Fibroblast of the conjunctiva (primary cell): ENCODE measurements at places on chromosomes 3 and 15.

DNA sequence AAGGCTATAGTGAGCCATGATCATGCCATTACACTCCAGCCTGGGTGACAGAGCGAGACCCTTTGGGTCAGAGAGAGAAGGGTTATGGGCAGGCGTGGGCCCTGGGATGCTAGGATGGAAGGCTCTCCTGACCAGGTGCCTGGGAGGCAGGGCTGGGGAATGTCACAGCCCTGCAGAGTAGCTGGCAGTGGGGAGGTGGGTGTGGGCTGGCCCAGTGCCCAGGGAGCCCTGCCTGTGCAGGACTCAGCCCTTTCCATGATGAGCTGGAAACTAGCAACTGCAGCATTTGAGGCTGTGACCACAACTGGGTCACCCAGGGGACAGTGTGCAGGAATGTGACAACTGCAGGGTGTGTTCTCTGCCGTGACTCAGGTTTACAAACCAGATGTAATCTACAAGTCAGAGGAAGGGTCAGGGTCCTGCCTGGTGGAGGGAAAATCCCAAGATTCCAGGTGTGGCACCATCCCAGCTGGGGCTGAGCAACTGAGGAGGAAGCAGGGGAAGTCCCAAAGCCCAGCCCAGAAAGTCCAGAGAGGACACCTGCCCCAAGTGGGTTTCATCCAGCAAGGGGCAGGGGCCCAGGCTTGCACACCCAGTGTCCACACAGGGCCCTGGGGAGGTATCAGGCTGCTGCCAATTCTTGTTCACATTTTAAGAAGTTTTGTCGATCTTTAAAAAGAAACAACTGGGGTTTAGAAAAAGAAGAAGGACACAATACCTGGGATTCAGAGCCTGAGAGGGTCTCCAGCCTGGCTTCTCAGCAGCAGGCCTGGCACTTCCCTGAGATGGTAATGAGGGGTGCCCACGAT lies 45.5 kb downstream of the SLC28A1 start:
- no peak for DNase-seq

- no peak for DNase-seq
Measured at GRCh38 chr3:23726811-23727548, 78.8 kb upstream of the UBE2E1 start.

DNA sequence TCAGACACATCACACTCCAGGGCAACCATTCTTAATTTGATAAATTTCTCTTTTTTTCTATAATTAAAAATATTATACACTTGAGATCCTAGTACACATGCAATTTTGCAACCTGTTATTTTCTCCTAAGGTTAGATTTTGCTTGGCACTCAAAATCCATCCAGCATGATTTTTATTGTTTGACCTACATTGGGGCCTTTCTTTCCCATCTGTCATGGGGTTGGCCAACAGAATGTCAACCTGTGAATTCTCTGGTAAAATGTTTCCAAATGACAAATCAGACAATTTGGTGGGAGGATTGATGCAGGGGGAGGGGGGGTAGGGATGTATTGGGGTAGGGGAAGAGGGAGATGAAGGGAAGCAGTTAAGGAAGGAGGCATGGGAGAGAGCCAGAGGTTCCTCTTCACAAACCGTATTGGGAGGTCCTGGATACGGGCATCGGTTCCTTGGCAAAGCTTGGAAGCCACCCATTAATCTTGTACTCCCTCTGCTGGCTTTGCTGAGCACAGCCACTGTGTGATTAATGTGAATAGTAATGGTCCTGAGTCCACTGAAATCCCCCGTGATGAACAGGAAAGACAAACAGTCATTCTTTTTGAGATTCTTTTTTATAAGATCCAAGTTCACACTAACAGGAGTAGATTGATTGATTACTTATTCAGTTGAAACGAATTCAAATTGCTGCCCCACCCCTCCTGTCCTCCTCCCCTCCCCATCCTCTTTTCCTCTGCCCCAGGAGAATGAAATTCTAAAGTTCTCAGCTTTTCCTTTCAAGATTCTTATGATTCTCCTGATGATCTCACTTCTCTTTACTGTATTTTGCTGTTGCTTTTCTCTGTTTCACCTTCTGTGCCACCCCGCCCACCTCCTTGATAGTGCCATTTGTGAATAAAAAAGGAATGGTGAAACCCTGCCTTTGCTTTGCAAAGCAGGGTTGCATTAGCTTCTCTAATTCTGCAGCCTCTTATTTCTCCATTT lies 82.2 kb upstream of the SLC25A26 start:
- peak; percentile 59 for DNase-seq

GRCh38 chr15:59186501-59186900 lies 20.1 kb upstream of the LDHAL6B start:
- no peak for DNase-seq

GRCh38 chr15:88800026-88800425 lies 3.2 kb upstream of the ACAN start:
- DNase-seq: no peak

- no peak for DNase-seq
Measured at GRCh38 chr3:17846466-17846865, 104.0 kb upstream of the TBC1D5 start.

- no peak for DNase-seq
Measured at GRCh38 chr15:74913041-74913440, 6.4 kb upstream of the FAM219B start.

DNA sequence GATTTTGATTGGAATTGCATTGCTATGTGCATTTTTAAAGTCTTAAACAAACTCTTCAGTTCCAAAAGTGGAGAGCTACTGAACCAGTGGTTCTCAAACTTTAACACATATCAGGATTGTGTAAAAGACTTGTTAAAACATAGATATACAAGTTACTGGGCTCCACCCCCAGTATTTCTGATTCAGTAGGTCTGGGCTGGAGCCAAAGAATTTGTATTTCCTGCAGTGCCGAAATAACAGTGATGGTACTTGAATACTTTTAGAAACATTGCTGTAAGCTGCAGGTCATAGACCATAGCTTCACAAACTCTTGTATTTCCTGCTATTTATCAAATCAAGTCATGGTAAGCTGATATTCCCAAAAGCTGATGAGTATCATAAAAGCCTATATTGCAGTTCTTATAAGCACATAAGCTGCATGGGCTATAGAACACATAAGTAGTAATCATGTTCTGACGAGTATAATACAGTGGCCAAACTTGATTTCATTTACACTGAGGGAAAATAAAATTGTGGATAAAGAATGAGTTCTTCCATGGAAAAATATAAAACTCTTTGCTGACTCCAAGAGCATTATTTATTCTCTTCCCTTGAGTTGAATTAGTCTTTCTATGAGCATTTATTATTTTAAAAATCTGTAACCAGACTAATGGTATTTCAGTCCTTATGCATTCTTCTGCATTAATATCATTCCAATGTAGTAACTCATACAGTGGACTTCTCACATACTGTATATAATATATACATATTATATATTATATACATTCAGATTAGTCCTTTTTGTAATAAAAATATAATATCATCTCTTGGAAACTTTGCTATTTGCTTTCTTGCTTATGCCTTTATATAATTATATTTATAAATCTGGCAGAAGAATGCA lies 550.5 kb upstream of the AGTR1 start:
- DNase-seq: peak; percentile 33

- DNase-seq: peak; percentile 74
Measured at GRCh38 chr15:32669896-32670611, 28.5 kb downstream of the SCG5 start.

DNA sequence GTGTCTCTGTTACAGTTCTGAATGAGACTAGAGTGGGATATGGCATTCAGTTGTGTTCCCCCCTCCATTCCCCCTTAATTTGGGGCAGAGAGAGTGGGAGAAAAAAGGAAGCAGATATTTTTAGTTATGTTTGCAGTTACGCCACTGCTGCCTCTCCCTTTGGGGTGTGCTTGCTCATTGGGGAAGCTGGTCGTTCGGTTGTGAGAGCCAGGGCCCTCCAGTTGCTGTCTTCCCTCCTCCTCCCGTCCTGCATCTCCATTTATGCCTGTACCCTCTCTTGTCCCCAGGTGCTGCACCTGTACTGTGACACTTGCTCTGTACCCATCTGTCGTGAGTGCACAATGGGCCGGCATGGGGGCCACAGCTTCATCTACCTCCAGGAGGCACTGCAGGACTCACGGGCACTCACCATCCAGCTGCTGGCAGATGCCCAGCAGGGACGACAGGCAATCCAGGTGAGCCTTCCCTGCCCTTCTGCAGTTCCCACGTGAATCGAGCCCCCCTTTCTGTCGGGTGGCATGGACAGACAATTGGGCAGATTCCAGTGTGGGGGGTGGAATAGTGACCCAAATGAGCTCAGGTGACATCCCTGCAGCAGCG lies 55.8 kb downstream of the TRIM71 start:
- no peak for DNase-seq

DNA sequence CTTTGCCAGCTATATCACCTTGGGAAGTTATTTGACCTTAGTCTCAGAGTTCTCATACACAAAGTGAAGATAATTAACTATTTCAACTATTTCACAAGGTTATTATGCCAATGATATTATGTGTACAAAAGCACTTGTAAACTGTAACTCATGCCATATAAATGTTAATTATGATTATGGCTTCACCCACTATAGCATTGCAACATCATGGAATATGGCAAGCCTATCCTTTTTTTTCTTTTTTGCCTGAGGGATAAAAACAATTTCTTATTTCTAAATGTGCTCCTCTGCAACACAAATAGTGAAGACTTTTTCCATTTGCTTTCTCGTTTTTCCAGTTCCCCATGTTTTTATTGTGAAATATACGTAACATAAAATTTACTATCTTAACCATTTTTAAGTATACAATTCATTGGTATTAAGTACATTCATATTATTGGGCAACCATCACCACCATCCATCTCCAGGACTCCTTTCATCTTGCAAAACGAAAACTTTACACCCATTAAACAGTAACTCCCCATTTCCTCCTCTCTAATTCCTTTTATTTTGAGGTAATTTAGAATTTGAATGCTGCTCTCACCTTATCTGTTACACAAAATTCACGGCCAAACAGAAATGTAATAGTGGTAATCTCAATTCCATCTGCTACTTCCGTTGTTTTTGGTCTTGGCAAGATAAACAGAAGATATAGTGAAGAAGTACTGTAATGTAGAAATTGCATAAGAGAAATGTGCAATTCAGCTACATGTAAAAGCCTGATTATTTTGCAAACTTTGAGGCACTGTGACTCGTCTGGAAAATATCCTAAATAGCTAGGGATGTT lies 46.3 kb downstream of the NANOGP8 start:
- DNase-seq: no peak

- DNase-seq: no peak
Measured at GRCh38 chr15:69979783-69980182, 117.9 kb downstream of the TLE3 start.

DNA sequence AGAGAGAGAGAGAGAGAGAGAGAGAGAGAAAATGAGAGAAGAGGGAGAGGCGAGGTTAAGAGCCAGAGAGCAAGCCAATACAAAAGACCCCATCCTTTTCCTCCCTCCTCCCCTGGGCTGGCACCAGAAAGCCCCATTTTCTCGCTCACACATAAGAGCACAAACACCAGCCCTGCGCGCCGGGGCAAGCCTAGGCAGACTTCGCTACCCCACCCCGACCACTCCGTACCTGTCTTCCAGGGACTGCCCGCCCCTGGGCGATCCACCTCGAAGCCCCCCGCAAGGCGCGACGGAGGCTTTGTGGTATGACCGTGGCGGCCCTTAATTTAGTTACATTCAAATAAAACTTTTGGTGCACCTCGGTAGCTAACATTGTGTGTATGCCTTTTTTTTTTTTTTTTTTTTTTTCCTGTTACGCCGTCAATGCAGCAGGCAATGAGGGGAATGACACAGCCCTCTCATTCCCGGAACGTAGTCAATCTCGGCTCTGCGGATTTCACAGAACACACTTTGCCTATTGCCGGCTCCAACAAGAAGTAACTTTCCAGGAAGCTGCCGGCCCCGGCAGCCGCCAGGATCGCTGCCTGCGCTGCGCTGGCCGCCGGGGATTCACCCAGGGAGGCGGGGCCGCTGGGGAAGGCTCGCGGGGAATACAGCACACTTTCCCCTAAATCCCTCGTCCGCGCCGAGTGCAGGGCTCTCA lies 7.7 kb downstream of the BCL6 start:
- no peak for DNase-seq

- DNase-seq: no peak
Measured at GRCh38 chr3:10695595-10696285, 120.3 kb upstream of the SLC6A11 start.

- no peak for DNase-seq
Measured at GRCh38 chr3:134710313-134710680, 59.5 kb upstream of the KY start.

GRCh38 chr15:58551764-58552504 lies 120.1 kb downstream of the LIPC start:
- peak; percentile 83 for DNase-seq

GRCh38 chr3:122025296-122025695 lies 3.2 kb upstream of the ILDR1 start:
- no peak for DNase-seq

DNA sequence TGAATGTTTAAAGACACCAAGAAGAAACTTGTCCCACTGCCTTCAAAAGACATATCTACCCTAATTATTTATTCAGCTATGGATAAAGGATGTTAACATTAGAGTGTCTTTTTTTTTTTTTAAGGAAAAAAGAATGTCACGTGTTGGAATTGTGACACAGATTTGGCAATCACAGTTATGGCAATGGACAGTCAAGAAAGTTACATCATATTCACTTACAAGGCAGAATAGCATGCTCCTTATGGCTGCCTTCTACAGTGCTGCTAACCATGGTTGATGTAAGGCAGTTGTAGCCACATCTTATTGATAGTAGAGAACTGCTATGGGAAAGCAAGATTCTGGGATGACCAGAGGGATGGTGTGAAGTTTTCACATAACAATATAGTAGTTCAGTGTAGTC lies 128.8 kb upstream of the ZBTB20 start:
- DNase-seq: no peak
